SJSA1 (cell line): ENCODE measurements at places on chromosomes 16 and 17. TPM values are rescaled to one million over a fixed set of nuclear protein-coding genes. Genes with fewer than 3 reads are reported as not detected.

GRCh38 chr16:87135246-87136030 is 181.8 kb downstream of the C16orf95 start:
- DNase-seq = no peak

- DNase-seq = no peak
Observed at GRCh38 chr17:1693339-1693738, 8.7 kb upstream of the PRPF8 start.

TPSD1 gene
- not detected in 2 replicates for total RNA-seq

DNA sequence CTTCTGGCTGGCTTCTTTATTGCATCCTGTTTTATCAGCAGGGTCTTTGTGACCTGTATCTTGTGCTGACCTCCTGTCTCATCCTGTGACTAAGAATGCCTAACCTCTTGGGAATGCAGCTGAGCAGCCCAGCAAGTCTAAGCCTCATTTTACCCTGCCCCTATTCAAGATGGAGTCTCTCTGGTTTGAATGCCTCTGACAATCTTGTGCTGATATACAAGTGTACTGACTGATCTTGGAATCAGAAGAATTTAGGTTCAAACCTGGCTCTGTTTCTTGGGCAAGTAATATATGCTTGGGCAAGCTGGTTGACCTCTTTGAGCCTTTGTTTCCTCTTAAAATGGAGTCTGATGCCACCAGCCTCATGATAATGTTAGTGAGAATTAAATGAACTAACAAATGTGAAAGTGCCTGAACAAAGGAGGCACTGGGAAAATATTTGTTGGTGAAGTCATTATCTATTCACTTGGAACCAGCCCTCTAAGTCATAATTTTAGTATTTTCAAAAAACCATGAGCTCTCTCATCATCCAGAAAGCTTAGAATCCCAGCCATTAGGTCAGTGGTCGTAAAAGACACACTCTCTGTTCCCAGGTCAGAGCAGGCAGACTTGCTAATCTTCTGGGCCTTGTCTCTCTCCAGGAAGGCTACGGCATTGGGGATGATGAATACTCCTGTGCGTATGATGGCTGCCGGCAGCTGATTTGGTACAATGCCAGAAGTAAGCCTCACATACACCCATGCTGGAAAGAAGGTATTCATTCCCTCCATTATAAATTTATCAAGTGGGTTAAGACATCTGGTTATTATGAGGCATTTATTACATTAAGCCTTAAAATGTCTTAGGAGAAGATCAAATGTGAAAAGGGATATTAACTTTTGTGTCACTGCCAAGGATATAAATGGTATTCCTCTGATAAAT is 18.1 kb upstream of the ARL2BP start:
- DNase-seq = no peak

SDK2 gene
- 0.05 TPM in 1 of 2 replicates, not detected in the other for total RNA-seq

ACAP1 gene
- total RNA-seq = not detected in 2 replicates

CX3CL1 gene
- 0.18 and 0.38 TPM in 2 replicates for total RNA-seq

MRPL12 gene
- 19.5 and 34.3 TPM in 2 replicates for total RNA-seq

DNA sequence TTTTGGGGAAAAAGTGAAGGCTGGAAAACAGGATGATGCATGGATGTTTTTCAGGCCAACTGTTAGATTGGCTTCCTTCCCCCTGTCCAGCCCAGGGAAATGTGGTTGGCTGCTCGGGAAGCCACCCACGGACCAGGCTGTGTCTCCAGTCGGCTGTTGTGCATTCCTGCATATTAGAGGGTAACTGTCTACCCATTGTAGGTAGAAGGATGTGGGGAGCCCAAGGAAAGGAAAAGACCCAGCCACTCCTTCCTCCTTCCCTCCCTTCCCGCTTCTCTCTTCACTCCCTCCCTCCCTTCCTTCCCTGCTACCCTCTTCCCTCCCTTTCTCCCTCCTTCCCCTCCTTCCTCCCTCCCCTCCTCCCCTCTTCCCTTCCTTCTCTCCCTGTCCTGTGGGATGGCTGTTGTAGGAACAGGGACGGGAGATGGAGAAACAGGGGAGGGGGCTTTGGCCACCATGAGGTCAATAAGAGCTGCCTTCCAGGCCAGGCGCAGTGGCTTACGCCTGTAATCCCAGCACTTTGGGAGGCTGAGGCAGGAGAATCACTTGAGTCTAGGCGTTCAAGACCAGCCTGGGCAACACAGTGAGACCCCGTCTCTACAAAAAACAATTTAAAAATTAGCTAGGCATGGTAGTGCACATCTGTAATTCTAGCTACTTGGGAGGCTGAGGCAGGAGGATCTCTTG is 16.9 kb downstream of the SYT17 start:
- DNase-seq = no peak

GRCh38 chr17:67105213-67105612 is 60.9 kb downstream of the CACNG1 start:
- no peak for DNase-seq

- DNase-seq = no peak
Observed at GRCh38 chr16:4746215-4746614, 11.9 kb downstream of the DNAAF8 start.

OSGIN1 gene
- 1.7 and 6.4 TPM in 2 replicates for total RNA-seq

- DNase-seq = no peak
Observed at GRCh38 chr16:75928295-75928694, 202.0 kb upstream of the CPHXL start.

DNA sequence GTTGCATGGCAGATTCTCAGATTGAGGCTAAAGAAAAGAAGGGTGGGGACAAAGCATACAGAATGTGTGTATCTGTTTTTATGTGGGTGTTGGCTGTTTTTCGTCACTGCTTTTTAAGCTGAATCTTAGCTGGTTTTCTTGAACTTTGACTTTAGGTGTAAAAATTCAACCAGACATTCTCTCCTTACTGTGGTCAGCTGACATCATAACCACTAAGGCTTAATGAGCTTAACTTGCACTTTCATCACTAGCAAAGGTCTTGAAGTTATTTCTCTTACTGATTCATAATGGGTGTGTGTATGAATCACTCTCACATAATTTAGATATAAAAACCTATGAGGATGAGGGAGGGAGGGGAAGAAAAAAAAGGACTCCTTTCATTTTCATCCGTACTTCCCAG is 4.0 kb upstream of the CDC6 start:
- DNase-seq = no peak

ITGAD gene
- not detected in 2 replicates for total RNA-seq

CMTM1 gene
- 3.5 and 5.4 TPM in 2 replicates for total RNA-seq

CNTD1 gene
- total RNA-seq = 0.18 TPM in 1 of 2 replicates, not detected in the other

- DNase-seq = no peak
Observed at GRCh38 chr17:30344283-30345088, 10.6 kb upstream of the TMIGD1 start.

GRCh38 chr17:77708936-77709335 is 249.6 kb upstream of the TNRC6C start:
- no peak for DNase-seq

DNA sequence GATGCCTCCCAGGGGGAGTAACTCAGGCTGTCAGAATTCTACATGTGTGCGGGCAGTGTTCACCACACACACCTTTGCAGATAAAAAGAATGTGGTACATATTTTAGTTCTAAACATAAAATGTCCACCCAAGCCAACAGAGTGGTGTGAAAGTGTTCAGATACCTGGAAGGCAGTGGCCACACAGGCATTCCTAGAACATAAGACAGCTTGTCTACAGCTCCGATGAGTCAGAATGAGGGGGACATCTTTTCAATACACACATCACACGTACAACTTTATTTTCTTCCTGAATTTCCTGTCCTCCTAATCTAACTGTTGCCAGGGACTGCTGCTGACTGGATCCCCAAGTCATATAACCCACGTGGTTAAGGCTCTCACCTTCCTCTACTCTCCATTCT is 142.3 kb downstream of the ZFHX3 start:
- DNase-seq = no peak
